CD4-positive, alpha-beta T cell treated with Interleukin-1 beta for 1 hour (primary cell): ENCODE measurements at places on chromosomes 6 and 20.
A peak's percentile ranks its signal among the peaks of the same experiment; 100 is the strongest.

DNA sequence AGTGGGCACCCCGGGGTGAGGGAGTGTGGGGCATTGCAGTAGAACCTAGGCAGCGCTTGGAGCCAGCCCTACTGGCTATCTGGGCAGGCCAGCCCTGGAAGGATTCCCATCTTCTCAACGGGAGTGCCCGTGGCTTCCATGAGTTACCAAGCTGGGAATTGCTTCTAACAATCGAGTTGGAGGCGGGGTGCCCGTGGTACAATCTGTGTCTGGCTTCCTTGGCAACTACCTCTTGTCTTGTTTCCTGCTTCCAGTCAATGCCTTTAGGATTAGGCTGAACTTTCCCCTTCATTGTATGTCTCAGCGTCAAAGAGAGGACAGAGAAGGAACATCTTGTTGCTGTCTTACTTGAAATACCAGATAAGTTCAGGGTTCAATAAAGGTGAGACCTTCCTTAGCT is 33.3 kb downstream of the PPP1R14C start:
- no peak for DNase-seq

DNA sequence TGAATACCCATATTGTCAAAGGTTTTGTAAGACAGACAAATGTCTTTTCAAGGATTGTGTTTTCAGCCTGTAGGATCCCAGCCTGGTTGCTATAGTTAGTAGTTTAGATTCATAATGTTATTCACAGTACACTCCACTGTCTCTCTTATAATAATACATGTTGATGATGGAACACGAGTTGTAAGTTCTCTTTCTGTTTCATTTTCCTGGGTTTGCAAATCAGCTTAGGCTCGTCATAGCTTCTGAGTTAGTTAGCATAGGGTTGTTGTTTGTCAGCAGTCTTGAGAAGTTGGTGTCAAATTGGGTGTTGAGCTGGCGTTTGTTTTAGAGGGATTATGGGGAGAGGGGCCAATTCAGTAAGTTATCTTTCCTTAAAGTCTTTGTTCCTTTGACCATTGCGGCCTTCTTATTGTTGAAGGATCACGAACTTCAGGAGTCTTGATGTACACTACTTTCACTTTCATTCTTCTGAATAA is 45.8 kb downstream of the QKI start:
- DNase-seq = peak; percentile 68

GRCh38 chr6:3809982-3810381 is 39.2 kb upstream of the FAM50B start:
- no peak for DNase-seq

- no peak for DNase-seq
Observed at GRCh38 chr6:7271205-7271534, 41.8 kb downstream of the SSR1 start.

- no peak for DNase-seq
Observed at GRCh38 chr20:41261790-41262717, 55.5 kb downstream of the ZHX3 start.

DNA sequence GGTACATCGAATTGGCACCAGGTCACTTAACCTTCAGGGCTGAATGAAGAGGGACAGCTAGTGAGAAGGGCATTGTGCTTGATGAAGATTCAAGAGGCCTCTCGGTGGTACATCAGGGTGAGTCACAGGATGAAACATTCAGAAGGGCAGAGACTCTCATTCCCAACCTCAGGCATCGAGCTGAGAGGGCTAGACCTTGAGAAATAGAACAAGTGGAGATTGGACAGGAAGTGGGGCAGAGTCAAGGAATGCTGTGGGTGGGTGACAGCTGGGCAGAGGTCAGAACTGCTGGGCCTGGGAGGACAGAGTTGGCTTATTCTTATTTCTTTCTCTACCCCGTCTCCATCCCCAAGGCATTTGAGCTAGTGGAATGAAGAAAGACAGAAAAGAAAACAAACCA is 126.0 kb downstream of the SCML4 start:
- no peak for DNase-seq

GRCh38 chr6:10838794-10839333 is 525 bp upstream of the MAK start:
- DNase-seq = no peak

DNA sequence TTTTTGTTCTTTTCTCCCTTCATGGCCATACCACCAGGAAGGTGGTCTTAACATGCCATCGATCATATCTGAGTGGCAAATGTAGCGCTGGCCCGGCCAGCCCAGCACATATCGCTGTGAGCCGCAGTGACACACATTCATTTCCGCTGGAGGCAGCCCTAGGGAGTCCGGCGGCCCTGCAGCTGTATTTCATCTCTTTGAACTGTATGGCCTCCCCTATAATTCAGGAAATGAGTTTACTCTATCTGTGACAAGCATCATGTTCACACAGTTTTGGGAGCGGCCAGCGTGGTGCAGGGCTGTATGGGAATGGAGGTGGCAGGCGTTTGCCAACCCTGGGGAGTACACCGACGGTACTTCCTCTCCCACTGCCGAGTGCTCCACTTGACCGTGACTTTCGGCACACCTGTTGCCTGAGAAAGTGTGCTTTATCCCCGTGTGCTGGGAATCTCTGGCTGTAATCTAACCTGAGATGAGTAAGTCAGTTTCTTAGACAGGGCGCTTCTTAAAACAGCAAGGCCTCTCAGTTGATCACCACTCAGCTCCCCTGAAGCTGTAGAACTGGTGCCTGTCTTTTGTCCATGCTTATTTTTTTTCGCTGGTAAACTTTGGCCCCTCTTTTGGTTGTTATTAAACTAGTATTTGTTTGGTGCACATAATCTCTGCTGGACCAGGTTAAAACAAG is 257.1 kb upstream of the TAB2 start:
- DNase-seq = peak; percentile 53

DNA sequence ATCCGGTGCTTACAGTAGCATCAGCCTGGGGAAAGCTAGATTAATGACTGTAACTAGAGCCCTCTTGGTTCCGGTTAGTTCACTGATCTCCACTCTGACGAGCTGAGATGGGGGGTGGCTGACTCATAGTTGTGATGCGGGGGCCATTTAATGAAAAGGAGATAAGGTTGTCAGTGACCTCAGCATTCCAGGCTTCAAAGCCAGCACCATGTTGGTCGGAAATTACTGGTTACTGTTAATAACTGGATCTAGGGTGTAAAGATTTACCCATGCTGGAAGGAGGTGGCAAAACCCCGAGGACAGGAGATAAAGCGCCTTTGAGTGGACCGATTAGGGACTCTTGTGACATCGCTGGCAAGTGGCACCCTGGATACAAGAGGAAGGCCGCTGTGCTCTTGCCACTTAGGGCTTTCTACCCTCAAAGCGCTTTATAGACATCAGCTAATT is 21.1 kb downstream of the FOXC1 start:
- no peak for DNase-seq

GRCh38 chr6:33193619-33194018 is 1.4 kb upstream of the COL11A2 start:
- no peak for DNase-seq

- no peak for DNase-seq
Observed at GRCh38 chr6:83952830-83953229, 80.7 kb upstream of the MRAP2 start.

DNA sequence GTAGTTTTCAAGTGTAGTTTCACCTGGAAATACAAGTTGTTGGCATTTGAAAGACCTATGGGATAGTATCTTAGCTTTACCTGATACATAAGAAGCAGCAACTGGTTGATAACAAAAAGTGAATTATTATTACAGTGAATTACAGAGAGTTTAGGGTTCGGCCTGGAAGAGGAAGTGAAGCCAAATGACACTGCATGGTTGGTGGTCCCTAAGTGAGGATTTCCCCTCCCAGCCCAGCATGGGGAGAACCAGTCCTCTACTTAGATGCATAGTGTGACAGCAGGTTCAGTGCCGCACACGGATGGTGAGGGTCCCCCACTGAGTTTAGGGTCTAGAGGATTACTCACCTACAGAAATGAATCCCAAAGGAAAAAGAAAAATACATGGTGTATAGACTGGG is 18.1 kb downstream of the HLA-DPB1 start:
- DNase-seq = no peak

- DNase-seq = no peak
Observed at GRCh38 chr20:48349656-48350055, 478.1 kb downstream of the PREX1 start.

GRCh38 chr6:167742719-167743303 is 83.9 kb upstream of the AFDN start:
- no peak for DNase-seq

DNA sequence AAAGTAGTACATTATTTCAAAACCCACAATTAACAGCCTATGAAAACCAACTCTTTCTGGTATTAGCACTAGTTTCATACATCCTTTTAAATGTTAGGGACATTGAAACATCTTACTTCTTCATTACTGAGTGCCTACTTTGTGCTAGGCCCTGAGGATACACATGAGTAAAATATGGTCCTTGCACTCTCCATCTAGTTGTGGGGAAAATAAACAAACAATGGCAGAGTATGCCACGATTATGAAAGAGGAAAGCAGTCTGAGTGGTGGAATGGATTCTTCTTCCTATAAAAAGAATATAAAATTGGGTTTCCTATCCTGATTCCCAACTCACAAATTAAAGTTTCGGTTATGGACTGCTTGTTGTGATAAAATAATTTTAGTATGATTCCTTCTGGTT is 84.9 kb downstream of the ATXN1 start:
- DNase-seq = no peak

- no peak for DNase-seq
Observed at GRCh38 chr20:1813674-1814635, 81.3 kb upstream of the SIRPA start.

DNA sequence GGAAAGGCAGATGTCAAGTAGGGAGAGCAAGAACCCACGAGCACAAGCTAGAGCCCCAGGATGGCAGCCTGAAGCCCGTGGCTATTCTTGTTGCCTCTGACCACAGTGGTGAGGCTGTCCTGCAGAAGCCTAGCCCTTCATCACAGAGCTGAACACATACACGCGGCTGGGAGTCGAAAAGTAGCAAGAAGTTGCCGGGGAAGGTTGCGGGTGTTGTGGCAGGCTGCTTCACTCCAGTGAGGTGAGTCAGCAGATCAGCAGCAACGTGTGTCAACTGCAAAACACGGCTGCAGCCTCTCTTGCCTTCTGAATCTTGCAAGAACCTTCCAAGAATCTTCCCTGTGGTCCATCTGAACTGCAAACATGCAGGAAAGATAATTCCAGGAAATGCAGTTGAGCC is 10.6 kb upstream of the STX16 start:
- DNase-seq = no peak

DNA sequence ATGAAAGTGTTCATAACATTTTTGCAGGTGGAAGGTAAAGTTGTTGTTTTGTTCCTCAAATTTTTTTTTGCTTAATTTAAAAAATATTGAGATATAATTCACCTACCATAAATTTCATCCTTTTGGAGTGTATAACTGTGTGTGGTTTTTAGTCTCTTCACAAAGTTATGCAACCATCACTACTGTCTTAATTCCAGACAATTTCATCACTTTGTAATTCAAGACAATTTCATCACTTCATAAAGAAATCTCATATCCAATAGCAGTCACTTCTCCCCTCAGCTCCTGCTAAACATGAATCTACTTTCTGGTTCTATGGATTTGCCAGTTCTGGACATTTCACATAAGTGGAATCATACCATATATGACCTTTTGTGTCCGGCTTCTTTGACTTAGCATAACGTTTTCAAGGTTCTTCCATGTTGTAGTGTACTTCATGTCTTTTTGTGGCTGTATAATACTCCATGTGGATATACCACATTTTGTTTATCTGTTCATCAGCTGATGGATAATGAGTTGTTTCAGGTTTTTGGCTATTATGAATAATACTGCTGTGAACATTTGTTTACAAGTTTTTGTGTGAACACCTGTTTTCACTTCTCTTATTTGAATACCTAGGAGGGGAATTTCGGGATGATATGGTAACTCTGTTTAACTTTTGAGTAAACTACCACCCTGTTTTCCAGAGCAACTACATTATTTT is 18.8 kb downstream of the ZFAND3 start:
- no peak for DNase-seq

GRCh38 chr6:75290136-75290945 is 5.7 kb upstream of the TMEM30A start:
- DNase-seq = no peak

GRCh38 chr20:32965581-32966373 is 38.5 kb downstream of the SUN5 start:
- DNase-seq = peak; percentile 27

- DNase-seq = no peak
Observed at GRCh38 chr6:89862698-89863097, 31.6 kb upstream of the GJA10 start.

DNA sequence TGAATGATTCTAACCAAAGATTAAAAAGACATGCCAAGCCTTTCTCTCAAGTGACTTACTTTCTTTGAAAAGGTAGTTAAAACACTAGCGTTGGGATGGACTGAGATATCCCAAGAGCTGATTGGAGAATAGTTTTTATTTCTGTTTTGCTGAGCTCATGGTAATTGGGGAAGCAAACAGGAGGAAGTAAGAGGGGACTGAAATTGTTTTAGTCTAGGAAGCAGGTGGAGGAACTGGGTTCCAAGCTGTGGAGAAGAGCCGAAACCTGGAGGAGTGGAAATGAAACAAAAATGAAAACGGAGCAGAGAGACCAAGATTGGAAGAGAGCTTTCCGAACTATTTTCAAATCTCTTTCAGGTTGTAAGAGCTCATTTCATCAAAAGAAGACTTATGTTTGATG is 59.9 kb upstream of the TENT5A start:
- no peak for DNase-seq

DNA sequence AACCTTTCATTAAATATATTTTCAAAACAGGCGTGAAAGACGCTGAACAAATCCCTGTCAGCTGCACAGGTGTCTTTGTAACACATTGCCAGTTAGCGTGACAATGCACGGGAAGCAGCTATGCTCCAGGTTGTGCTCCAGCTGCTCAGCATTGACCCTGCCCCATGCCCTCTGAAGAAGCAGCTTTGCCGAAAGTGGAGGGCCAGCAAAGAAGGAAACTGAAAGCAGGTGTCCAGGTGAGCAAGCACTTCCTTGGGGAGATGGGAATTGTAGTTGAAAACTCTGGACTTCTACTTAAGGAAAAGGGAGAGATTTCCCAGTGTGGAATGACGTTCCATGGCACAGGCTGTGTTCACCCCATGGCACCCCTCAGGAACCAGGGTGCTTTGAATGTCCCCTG is 125.7 kb downstream of the TTLL2 start:
- DNase-seq = no peak

DNA sequence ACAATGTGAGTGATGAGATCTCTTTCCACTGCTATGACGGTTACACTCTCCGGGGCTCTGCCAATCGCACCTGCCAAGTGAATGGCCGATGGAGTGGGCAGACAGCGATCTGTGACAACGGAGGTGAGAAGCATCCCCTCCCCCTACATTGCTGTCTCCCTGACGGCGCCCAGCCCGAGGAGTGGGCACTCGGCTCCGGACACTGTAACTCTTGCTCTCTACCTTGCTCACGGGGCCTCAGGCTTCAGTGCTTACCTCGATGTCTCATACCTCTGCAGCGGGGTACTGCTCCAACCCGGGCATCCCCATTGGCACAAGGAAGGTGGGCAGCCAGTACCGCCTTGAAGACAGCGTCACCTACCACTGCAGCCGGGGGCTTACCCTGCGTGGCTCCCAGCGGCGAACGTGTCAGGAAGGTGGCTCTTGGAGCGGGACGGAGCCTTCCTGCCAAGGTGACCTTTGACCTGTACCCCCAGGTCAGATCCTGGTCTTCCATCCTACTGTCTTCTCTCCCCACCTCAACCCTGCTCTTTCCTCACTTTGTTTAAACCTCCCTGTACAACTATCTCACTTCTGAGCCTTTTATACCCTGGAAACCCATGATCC is 1.3 kb downstream of the CFB start:
- DNase-seq = no peak

- no peak for DNase-seq
Observed at GRCh38 chr20:63360850-63361518, at the start of gene CHRNA4. Gene CHRNA4 (minus strand): TSS chr20:63361349. CDS start chr20:63361165, 184 bp downstream.

GRCh38 chr6:63305277-63305676 is 14.5 kb downstream of the LGSN start:
- no peak for DNase-seq

GRCh38 chr20:62795023-62795761 is 1.1 kb upstream of the MRGBP start:
- DNase-seq = peak; percentile 65
